ENCODE measurements at places on chromosomes 5 and 9.

GRCh38 chr9:121499427-121500164 lies at the start of gene GGTA1:
GGTA1 (minus strand) TSS chr9:121499844; CDS start chr9:121467922, 31,922 bp downstream.
- DNase-seq: no peak

GRCh38 chr9:128370367-128370751 lies 815 bp upstream of the URM1 start:
- DNase-seq: no peak

DNA sequence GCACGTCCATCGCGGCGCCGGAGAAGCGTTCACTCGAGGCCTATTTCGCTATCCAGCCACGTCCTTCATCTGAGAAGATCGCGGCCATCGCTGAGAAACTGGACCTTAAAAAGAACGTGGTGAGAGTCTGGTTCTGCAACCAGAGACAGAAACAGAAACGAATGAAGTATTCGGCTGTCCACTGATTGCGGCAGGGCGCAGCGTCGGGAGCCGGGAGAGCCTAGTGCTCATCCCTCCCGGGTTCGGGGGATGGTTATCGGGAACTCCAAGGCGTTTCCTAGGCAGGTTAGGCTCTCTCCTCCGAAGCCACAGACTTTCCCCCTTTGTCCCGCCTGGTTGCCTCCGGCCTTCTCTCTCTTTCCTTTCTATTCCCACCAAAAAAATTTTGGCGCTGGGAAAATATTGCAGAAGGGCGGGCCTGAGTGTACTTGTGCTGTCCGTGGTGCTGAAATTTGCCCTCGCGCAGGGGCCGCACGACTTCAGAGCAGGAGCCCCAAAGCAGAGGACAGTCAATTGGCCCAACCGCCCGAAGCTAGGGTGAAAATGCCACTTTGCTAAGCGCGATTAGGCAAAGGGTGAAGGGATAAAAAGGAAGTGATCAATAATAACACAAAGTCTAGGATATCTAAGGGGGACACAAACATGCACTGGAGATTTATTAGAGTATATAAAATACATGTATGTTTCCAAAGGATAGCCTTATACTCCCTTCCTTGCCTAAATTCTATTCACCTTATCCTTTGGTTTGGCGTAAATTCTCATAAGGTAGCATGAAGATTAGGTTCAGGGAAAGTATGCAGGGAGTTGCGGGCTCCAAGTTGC lies 1.8 kb downstream of the POU4F3 start:
- peak; percentile 23 for DNase-seq

DNA sequence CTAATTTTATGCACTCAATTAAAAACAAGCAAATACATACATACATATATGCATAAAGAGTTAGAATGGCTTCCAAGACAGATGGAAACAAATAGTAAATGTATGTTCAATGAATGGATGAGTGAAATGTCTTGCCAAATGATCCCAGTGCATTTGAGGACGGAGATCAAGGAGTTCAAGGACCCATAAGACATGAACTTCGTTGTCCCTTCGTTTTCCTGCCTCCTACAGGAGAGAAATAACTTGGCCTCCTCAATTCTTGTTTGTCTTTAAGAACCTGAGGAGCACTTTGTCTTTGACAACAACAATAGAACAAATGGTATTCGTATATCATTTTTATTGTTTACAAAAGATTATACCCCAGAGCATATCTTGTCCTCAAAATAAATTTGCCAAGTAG lies 2.4 kb upstream of the PAPPA start:
- DNase-seq: no peak

DNA sequence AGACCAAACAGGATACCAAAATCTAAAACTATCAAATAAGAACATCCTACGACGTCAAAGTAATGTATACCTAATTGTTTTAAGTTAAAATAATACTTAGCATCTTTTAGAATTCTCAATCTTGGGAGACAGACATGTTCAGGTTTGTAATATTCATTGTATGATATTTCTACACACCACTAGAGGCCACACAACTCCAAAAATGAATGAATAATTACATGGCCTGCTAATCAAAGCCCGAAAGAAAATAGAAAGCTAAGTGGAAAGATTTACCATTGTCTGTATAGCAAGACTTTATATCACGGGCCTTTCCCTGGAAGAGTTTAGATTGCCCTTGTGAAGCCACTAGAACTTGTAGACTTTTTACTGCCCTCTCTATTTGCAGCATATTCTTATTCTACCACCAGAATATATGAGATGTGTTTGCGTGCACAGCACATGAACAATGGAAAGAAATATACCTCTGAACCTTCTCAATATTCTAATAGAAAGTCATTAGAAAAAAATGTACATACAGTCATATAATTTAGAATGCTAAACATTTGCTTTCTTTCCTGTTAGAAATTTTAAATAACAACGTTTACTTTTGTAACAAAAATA lies 380.1 kb upstream of the NUDT12 start:
- no peak for DNase-seq

- peak; percentile 68 for DNase-seq
Observed at GRCh38 chr9:96217754-96218693, 84.0 kb downstream of the HSD17B3 start.

GRCh38 chr5:65758546-65759144 lies 36.6 kb downstream of the NLN start:
- DNase-seq: no peak

All from stimulated activated CD4-positive, alpha-beta T cell treated with anti-CD3 and anti-CD28 coated beads, Interleukin-1b, Interleukin-23, amount 100 ng/mL, for 24 hours (primary cell).